ENCODE measurements at places on chromosomes 2 and 18.

DNA sequence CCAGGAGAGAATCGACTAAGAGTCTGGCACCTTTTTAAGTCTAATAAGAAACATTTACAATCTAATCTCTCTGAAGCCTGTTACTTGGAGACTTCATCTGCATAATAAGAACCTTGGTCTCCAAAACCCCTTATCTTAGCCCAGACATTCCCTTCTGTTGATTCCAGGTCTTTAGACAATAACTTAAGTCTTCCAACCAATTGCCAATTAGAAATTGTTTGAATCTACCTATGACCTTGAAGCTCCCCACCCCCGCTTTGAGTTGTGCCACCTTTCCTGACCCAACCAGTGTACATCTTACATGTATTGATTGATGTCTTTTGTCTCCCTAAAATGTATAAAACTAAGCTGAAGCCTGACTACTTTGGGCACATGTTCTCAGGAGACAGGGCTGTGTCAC lies 49.5 kb upstream of the DTNA start:
- no peak for DNase-seq

DNA sequence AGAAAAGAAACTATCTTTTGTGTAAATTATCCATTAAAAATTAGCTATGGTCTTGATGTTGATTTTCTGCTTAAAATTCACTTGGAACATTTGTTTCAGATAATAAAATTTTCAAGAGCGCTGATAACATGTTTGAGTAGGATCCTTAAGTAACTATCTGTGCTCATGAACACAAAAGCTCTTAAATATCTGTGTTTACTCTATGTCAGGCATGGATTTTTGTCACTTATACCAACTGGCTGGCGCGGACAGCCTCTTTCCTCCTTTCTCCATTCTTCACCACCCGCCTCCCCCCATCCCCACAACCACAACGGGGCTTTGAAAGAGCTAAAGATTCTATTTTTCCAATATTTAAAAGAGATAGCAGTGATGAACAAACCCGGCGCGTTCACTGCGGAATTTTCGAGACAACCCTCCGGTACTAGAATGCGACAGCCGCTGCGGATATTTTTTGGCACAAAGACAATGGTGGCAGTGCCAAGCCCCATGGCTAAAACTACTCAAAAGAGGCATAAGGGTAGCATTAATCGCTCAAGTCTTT lies 181.5 kb downstream of the TCF4 start:
- DNase-seq, result no peak

DNA sequence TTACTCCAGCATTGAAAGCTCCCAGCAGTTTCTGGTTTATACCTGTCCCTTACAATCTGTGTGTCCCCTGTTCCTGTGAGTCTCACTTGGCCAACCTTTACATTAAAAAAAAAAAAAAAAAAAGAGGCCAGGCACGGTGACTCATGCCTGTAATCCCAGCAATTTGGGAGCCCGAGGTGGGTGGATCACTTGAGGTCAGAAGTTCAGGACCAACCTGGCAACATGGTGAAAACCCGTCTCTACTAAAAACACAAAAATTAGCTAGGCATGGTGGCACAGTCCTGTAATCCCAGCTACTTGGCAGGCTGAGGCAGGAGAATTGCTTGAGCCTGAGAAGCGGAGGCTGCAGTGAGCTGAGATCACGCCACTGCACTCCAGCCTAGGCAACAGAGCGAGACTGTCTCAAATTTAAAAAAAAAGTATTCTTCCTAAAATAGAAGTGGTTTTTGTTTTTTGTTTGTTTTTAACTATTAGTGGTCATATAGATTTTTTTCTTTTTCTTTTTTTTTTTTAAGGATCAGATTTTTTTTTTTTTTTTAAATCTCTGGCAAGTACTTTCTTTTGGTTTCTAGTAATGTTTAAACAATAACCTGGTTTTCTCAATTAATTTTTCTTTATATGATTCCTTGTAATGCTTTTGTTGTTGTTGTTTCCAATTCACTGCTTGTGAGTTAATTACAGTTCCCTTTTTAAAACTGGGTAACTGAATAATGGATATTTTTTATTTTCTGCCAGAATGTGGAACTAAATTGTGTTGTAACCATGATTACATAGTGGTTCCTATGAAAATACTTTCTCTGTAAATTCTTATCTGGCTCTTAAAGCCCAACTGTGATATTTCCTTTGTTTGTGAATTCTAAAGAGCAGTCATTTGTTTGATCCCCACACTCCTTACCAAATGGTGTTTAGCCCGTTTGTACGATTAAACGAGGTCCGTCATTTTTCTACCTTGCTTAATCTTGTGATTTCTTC lies 116.8 kb downstream of the CTAGE1 start:
- DNase-seq, result no peak

- no peak for DNase-seq
Observed at GRCh38 chr18:39675368-39675767, 2109.8 kb upstream of the CELF4 start.

DNA sequence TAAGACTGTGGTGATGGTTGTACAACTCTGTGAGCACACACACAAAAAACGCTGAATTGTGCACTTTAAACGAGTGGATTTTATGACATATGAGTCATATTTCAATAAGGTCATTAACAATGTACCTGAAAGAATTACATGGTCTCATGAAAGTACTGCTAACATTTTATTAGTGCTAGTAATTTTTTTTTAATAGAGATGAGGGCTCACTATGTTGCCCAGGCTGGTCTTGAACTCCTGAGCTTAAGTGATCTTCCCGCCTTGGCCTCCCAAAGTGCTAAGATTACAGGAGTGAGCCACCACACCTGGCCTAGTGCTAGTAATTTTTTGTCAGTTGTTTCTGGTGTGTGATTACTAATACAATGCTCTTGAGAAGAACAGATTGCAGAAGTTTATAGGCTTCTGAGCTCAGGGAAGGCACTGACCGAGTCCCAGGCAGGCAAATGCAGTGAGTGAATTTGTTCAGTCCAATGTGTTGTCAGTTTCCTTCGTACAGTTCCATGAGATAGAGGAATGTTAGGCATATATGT lies 177.0 kb downstream of the TGIF1 start:
- DNase-seq, result peak; percentile 10

DNA sequence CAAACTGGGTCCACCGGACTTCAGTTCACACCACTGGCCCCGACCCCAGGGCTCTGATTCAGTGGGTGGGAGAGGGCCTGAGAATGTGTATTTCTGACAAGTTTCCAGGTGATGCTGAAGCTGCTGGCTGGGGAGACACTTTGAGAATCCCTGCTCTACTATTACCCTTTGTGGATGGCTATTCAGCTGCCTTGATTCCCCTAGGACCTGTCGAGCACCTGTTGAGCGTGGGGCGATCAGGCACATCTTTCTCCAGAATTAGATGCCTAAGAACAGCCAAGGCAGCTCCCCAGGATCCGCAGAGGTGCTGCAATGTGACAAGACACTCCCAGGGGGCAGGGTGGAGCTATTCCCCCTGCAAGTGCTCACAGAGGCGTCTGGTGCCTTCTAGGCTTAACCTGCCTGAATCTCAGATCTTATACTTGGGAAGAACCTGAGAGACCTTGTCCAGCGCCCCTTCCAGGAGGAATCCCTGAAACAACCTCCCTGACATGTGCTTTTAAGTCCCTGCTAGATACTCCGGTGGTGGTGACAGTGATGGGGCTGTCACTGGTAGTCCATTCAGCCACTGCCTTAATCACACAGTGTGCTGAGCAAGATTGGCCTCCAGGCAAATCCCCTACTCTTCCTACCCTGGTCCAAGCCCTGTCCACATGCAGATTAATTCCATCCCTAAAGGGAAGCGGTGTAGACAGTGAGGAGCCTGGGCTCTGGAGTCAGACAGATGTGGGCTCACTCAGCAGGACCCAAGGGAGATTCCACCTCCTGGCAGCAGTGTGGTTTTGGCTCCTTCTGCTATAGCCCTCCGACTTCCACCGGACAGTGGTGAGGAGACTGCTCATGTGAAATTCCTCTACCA lies 43.4 kb upstream of the OTOF start:
- no peak for DNase-seq
